ENCODE measurements at places on chromosomes 13 and 19.

DNA sequence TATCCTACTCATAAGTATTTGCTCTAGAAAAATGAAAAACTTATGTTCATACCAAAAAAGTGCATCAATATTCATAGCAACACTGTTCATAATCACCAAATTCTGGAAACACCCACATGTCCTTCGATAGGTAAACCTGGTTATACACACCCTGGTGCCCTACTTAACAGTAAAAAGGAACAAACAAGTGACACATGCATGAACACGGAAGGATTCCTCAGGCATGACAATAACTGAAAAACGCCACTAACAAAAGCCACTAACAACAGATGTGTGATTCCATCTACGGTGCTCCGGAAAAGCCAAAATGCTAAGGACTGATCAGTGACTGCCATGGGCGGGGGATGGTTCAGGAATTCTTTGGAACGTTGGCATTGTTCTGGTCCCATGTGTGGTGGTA, 65.5 kb downstream of the STK24 start:
- DNase-seq: no peak

DNA sequence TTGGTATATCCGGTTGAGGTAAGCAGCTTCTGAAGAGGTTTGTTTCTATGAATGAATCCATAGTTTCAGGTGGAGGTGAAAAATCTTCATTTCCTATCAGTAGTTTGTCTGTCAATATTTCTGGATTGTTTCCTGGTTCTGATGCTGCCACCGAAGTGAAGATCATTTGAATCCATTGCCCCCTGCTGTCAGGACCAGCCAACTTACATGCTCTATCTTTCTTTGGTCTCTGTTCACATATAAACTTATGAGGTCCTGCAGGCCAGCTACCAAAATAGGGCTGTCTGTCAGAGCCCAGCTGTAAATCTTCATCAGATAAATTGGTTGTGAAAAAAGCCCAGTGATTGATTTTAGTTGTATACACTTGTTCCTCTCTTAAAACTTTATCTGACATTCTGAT, 15.2 kb upstream of the N4BP2L1 start:
- peak; percentile 73 for DNase-seq

- no peak for DNase-seq
Measured at GRCh38 chr13:49388091-49388635, 55.7 kb downstream of the CAB39L start.

DNA sequence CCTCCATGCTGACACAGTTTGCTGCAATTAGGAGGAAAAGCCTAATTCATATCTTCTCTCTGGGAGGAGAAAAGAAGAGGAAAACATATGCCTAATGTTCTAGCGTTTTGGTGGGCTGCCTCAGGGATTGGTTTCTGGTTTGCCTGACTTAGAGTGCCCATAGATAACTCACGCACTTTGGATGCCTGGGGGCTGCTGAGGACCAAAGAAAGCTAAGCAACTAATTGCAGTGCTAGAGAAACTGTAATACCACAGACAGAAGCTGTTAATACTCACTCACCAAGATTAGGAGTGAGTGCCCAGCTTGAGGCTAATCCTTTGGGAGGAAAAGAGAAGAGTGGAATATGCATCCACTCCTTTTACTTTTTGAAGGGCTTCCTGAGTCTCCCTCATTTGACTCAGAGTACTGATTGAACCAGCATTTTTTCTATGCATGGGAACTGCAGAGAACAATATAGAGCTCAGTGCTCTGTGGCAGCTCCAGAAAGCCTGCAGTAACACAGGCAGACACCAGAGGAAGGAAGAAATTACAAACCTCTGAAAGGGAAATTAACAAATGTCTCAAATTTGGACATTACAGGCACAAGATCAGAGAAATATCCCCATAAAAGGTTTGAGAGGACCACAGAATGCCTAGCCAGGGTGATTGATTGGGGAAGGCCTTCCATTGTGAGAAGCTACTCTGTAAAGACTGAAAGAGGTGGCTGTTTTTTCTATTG, 666.4 kb downstream of the OLFM4 start:
- no peak for DNase-seq

DNA sequence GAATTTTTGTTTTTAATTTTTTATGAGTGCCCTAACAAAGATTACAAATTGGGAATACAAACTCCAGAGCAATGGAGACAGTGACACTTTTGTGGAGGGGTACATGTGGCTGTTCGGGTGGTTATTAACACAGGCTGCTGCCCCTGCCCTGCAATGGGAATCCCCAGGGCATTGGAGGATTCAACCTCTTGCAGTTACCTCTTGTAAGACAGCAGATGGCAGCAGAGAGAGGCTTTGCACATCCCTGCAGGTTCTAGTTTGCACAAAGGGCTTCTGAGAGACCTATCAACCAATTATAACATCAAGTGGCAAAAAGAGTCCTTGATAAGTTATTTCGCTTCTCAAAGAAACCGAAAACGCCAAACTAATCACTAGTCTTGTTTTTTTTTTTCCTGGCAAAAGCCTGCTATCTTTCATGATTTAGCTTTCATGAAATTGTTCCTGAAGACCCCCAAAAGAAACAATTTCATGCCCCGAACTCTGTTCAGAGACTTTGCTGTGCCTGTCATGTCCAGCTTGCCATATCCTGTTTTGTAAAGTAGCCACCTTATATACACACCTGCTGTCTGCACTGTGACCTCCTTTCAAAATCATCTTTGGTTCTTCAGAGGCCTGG, 10.4 kb downstream of the GJB2 start:
- DNase-seq: peak; percentile 90

GRCh38 chr19:45770192-45771101, 1.4 kb upstream of the SIX5 start:
- DNase-seq: peak; percentile 99

DNA sequence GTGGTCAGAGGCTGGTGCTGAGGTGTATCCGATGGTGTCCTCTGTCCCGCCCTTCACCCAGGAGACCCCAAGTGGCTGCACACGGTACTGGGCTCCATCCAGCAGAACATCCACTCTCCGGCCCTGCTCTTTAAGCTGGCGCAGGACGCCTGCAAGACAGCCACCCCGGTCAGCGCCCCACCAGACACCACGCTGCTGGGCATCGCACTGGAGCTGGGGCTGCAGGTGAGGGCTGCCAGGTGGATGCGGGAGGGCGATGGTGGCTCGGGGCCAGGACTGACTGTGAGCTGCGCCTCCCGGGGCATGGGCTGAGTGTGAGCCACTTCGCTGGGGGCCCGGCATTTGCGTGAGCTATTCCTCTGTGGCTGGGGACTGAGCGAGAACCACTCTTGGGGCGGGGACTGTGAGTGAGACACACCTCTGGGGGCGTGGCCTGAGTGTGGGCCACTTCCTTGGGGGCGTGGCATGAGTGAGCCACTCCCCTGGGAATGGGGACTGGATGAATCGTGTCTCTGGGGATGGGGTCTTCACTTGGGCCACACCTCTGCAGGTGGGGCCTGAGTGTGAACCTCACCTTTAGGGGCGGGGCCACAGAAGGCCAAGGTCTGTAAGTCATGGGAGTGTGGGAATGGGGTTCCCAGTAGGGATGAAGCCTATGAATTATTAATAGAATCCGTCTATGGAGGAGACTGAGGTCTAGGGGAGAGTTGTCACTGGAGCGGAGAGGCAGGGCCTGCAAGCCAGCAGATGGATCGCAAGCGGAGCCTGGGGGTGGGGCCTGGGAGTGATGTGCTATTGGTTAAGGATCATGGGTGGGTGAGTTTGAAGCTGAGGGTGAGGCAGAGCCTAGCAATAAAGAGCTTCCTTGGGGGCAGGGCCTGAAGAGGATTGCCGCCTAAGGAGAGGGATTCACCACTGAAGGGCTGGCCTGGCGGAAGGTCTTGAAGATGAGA, 30.5 kb downstream of the ZSWIM4 start:
- peak; percentile 71 for DNase-seq

- no peak for DNase-seq
Measured at GRCh38 chr13:86839221-86839620, 832.0 kb upstream of the SLITRK5 start.

DNA sequence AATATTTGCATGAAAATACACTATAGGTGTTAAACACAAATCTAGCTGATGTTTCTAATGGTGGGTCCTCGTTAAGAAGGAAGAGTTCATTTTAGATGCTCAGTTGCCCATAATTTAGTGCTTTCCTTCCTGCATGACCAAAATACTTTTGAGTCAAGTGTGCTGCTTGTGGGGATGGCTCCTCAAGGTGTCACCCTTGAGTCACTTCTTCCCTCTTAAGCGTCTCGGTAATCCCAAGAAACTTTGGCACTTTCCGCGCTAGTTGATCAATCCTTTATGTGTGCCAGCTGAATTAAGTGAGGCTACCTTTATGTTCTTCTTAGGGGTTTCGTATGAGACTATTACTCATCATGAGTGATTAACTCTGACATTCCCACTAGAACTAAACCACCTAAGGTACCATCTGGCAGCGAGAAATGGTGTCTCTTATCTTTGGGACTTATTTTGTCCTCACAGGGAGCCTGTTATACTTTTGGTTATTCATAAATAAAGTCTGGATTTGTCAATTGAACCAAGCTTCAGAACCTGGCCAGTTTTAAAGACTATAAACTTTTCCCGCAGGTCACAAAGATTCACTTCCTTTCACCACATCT, 106.8 kb downstream of the NHLRC3 start:
- DNase-seq: peak; percentile 68

- DNase-seq: no peak
Measured at GRCh38 chr13:87208636-87209035, 462.5 kb upstream of the SLITRK5 start.

DNA sequence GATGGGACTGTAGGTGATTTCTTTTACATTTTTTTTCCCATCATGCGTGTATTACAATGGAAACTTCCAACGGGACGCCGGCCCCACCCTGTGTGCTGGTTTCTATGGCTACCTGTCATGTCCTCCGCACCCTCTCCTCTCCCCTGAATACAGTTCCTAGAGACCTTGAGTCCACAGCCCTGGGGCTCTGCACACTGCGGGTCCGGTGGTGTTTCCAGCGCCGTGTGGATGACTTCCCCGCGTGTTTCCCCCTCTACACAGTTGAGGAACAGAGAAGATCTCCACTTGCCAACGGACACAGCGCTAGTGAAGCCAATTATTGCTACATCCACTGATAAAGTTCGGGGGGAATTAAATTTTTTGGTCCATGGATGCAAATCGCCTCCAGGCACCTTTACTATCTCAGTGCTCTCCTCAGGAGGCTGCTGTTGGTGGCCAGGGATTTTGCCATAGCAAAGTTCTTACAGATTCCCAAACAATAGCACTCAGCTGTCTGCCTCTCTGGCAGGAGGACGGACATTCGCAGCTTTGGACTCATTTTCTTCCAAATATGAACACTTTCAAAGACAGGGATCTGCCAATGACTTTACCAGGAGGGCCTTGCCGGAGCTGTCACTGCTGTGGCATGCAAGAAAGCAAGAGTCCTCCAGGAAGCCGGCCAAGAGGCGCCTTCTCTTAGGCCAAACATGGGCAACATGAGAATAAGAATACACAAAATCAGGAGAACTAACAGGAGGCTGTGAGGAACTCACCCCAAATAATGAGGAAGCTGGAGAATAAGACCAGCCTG, 39.3 kb upstream of the GAS6 start:
- no peak for DNase-seq

DNA sequence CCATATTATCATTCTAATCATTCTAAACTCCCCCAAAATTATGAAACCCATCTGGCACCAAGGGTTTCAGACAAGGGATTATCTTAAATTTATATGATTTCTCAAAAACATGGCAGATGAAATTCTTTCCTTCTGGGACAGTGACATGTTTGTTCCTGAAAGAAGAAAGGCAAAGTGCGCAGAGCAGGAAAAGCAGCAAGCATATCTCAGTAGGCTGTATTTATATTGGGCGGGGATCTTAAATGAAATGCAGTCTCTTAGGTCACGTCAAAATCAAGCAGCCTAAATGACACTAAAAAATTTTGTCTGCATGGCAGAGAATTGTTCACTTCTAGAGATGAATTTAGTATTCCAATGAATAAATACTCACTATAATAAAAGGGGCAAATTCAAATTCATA, 49.3 kb downstream of the RCBTB2 start:
- no peak for DNase-seq

- DNase-seq: no peak
Measured at GRCh38 chr13:50224534-50224933, 209.3 kb downstream of the KCNRG start.

- DNase-seq: no peak
Measured at GRCh38 chr19:15280915-15281683, 48.9 kb upstream of the EPHX3 start.

- no peak for DNase-seq
Measured at GRCh38 chr13:44044547-44045179, 165.0 kb downstream of the LACC1 start.

DNA sequence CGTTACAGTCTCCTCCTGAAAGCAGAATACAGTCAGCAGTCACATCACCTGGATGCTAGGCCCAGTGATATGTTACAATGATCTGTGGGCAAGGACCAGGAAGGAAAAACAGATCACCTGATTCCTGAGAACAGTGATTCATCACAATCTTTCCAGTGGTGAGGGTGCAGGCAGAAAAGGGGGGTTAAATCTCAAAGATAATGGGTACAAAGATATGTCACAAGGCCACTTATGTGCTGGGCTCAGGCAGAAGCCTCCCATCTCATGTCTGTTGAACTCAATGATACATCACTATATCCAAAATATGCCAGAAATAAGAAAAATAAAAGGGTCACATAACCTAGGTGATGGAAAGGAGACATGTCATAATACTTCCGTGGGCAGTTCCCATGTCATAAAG, 10.8 kb upstream of the ZNF91 start:
- DNase-seq: no peak

- no peak for DNase-seq
Measured at GRCh38 chr19:16591803-16592556, 19.8 kb upstream of the SLC35E1 start.

- DNase-seq: no peak
Measured at GRCh38 chr13:24894972-24895300, 131.0 kb downstream of the RNF17 start.

DNA sequence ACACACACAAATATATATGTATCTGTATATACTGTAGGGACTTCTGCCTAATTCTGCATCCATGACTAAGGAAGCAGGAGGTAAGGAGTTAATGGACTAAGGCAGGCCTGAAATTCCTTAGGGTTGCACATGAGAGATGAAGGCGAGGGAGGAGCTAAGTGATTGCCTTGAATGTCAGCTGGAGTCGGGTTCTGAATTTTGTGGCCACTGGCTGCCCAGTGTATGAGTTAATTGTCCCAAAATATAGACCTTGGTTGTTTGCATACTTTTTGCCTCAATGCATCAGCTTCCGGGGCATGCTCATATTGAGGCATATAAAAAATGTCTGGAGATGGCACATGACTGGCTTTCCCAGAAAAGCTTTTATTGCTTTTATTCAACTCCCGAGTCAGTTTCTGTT, 245.5 kb downstream of the TDRD3 start:
- DNase-seq: no peak

GRCh38 chr19:18202778-18203407, 949 bp downstream of the RAB3A start:
- DNase-seq: peak; percentile 78
